ENCODE measurements at places on chromosomes 6 and 20.

DNA sequence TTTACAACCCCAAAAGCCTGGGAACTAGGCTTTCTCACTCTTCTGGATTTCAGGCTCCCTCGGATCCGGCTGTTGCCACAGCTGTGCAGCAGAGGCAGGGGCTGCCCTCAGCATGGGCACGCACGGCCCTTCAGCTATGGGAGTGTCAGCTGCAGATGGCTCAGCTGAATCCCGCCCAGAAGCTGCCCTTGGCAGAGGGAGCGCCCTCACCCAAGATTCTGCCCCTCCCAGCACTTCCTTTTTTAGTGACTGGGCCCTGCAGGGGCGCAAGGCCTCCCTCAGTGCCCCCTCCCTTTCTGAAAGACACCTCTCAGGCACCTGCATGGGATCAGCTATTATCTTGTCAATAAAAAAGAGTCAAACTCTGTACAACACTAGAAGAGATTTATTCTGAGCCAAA lies 67.9 kb upstream of the THBS2 start:
- no peak for DNase-seq

DNA sequence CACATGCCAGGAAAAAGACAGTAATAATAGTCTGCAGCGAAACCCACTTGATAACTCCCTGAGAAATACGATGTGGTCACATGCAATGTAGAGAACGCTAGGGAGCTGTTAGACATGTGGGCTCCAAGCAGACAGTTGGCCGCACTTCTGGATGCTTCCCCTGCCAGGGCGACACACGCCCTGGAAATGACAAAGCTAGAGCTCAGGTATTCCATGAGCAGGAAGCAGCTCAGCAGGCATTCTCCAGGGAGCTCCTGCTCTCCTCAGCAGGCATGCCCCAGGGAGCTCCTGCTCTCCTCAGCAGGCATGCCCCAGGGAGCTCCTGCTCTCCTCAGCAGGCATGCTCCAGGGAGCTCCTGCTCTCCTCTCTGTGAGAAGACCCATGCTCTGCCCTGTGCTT lies 52.4 kb upstream of the NXT1 start:
- no peak for DNase-seq

DNA sequence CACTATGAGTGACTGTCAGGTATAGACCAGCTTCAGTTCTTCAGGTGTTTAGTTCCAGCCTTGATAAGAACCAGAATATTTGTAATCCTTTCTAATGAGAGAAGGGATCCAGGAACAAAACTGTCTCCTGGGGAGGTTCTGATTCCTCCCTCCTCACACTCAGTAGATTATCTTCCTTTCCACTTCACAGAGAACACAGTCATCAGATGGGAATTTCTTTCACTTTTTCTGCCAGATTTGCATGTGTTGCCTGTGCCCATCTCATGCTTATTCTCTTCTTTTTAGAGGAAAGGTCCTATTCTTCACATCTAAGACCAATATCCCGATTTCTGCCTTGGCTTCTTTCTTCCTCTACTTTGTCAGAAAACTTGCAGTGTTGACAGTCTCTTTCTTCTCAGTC lies 50.8 kb downstream of the CD109 start:
- DNase-seq: peak; percentile 37

GRCh38 chr6:151391471-151392413 lies at the start of gene ZBTB2:
ZBTB2 (minus strand) TSS chr6:151391559; CDS start chr6:151373637, 17,922 bp downstream.
- DNase-seq: peak; percentile 67

DNA sequence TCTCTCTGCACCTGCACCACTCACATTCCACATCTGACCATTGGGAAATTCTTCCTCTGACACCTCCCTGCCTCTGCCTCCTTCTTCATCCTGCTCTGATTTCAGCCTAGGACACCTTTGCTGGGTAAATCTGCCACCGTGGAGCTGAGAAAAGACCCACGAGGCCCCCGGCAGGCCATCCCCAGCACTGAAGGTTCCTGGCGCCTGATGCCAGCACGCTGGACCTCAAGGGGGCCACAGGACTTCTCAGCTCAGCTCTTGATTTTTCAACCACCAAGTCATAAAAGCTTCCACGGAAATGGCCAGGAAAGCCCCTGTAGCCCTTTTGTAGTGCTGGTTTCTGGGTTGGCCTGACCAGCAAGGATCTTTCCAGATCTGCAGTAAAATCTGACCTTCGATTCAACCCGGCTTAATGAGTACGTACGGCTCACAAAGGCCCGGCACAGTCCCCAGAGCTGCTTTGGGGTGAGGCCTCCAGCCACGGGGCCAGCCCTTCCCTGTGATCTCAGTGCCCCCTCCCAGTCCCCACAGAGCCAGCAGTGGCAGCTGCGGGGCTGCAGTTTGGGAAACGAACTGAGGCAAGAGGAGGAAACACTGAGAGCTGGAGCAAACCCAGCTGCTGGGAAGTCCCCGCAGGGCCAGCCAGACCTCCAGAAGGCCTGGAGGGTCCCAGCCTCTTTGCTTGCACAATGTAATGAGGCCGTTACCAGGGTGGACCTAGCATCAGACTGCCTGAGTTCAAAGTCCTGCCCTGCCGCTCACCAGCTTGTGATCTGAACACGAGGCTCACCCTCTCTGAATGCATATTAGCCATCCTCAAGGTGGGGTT lies 157.5 kb downstream of the BMP7 start:
- DNase-seq: no peak

- DNase-seq: no peak
Observed at GRCh38 chr6:34248198-34248726, 544 bp downstream of the SMIM29 start.

- DNase-seq: peak; percentile 4
Observed at GRCh38 chr6:141050471-141050870, 1082.3 kb upstream of the GJE1 start.

- peak; percentile 46 for DNase-seq
Observed at GRCh38 chr20:53865901-53866793, 204.2 kb downstream of the BCAS1 start.

DNA sequence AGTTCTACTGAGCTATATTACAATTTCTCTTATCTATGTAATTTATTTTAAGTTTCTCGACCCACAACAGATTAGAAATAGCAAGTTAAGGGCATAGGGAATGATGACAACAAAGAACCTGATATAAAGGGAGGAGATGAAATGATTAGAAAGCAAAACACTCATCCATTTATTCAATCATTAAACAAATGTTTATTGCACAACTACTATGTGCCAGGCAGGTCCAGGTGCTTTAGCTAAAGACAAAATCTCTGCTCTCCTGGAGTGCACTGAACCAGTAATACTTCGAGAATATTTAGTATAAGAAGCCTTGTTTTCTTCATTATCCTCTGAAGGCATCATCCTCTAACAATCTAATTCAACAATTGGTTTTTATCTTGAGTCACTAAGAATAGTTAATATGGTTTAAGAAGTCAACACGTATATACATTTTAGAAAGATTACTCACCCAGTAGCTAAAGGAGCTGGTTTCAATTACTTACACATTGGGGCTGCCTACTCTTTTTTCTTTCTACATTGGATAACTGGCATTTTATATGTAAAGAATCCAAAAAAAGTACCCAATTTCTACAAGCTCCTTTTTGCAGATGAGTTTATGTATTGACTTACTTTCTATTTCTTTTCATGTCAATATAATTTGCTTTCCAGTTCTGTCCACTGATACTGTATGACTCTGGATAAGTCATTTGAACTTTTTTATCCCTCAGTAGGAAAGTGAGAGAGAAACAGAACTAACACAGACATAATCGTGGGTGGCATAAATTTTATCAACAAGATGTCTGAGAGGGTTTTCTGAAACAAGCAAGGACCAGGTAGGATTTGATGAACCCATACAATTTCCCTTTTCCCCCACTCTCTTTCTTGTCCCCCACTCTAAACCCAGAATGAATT lies 312.6 kb downstream of the CLIC5 start:
- no peak for DNase-seq

DNA sequence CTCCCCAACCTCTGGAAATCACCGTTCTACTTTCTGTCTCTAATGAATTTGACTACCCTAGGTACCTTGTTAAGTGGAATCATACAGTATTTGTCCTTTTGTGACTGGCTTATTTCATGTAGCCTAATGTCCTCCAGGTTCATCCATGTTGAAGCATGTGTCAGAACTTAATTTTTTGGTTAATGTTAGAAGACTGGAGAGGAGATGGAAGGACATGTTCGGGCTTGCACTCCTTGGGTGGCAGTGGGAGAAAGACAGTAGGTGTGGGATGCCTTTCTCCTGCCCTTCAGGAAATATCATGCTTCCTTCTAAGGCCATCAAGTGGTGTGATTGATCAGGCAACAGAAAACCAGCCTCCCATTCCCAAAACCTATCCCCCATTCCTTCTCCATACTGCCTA lies 61.1 kb upstream of the RNF144B start:
- DNase-seq: no peak

DNA sequence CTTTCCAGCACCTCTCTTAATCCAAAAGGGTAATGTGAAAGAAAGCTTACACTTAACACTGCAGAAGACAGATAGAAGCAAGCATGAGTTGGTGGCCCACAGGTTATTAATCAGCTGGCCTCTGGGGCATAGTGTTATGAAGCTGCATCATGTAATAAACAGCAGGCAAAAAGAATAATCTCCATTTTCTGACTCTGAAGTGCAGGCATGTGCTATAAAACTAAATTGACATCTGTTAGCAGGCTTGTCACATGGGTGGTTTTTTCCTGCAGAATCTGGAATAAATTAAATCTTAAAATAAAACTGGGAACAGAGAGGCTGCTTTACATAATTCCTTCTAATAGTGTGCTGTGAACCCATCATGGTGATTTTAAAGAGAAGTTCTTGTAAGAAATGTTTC lies 73.3 kb downstream of the METTL24 start:
- DNase-seq: no peak

DNA sequence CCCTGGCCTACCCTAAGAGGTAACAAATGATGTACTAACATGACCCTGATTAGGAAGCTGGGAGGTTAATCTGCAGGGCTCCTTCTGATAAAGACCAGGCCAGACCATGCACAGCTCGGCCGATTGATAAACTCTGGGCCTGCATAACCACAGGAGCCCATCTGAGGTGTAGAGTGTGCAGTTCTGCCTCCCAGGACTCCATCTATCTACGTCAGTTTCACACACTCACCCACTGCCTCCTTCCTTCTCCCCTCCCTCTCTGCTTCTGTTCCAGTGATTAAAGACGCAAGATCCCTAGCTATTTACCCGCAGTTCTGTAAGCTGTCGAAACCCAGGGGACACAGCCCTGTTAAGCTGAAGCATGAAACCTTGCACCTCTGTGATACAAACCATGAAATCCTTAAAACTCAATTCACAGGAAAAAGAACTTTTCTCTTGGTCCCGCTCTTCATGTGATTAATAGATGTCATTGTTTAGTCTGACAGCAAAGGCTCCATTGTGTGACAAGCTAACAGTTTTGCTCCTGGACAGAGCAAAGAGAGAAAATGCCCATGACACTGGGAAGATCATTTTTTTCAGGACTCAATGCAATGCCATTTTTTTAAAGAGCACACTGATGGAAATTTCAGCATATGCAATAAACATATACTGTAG lies 470.6 kb downstream of the MAFB start:
- no peak for DNase-seq

DNA sequence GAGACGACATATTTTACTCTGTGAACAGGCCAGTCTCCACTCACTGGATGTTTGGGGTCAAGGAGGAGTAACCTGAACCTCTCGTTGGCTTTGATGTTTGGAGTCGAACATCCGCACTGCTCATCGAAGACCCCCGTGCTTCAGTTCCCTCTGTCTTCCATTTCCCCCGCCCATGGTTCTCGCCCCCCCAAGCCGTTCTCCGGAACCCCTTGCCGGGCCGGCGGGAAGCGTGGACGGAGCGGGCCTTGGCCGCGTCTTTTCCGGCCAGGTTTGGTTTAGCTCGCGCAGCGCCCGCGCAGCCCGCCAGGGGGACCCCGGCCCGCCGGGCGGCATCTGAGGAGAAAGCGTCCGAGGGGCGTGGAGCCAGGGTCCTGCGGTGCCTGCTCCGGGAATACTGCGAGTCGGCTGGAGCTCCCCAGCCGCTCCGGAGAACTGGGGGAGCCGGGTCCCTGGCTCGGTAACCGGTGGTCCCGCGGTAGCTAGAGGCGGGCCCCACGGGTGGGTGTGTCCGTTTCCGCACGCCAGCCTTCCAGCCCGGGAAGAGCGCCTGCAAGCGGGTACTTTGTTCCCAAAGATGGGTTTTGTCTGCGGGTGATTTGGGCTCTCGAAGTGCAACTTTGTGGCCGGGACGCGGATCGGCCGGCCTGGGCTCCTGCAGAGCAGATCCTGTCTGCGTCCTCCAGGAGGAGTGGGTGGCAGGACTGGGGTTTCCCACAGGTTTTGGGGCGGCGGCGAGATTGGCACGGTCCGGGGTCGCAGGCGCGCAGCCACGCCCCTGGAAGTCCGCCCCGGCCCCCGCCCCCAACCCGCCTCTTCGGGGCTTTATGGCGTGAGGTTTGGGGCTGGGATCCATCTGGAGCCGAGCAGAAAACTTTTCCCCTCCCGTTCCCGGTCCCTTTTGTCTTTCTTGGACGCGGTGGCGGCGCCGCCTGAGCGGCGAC lies at the start of gene TMEM200A:
Gene TMEM200A (plus strand): TSS at position 852 of the 941 bp plus-strand sequence. CDS start 74,406 bp downstream, outside the sequence.
- peak; percentile 74 for DNase-seq

GRCh38 chr20:44582311-44583025 lies at the start of gene PKIG:
PKIG (plus strand) TSS chr20:44582579; CDS start chr20:44614557, 31,978 bp downstream.
- peak; percentile 58 for DNase-seq

GRCh38 chr6:21601932-21602390 lies 8.4 kb downstream of the SOX4 start:
- no peak for DNase-seq

GRCh38 chr6:105515054-105515453 lies 112.2 kb upstream of the PREP start:
- DNase-seq: no peak
